ENCODE measurements at places on chromosomes 5 and 9.
A peak's percentile ranks its signal among the peaks of the same experiment; 100 is the strongest.

- DNase-seq, result no peak
Observed at GRCh38 chr9:133981958-133982681, 10.0 kb downstream of the VAV2 start.

DNA sequence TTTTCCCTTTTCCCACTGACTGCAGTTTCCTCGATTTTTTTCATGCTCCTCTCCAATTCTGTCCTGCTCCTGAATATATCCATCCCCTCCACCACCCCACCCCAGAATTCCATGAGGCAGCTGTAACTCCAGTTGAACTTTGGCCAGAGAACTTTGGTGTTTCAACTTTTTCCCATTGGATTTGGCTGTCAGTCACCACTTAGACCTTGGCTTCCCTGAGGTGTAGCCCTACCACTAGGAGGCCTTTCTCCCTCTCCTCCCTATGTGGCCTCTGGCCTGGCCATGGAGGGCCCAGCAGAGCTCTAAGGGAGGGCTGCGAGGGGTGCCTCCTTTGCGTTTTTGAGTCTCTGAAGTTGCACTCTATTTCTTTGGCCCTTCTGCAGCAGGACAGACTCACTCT lies 261.3 kb downstream of the PIK3R1 start:
- DNase-seq, result no peak

DNA sequence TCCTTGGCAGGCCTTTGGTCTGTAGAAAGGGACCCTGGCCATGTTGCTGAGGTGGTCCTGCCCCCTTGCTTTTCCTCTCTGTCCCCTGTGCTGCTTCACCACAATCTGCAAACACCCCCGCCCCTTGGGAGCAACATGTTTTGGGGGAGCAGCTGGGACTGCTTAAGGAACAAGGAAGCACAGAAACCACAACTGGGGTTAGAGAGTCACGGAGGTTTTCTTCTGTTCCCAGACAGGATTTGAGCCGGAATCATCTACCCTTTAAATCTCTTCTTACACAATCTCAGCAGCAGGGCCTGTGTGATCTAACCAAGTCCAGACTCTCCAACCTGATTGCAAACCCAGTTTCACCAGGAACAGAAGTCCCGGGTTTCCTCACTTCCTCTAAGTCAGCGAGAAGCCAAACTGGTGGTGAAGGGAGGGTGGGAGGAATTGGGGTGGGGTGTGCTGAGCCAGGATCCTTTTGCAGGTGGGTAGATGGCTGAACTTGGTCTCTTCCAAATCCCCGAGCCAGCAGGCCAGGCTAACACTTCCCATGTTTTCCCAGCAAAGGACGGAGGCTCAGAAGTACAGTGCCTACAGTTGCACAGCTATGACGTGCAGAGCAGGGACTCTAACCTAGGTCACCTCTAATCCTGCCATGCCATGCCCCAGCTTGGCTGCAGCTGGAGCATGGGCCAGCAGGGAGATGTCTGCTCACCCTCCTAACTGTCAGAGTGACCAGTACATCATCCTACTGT lies 25.0 kb downstream of the SH3PXD2B start:
- peak; percentile 90 for DNase-seq

DNA sequence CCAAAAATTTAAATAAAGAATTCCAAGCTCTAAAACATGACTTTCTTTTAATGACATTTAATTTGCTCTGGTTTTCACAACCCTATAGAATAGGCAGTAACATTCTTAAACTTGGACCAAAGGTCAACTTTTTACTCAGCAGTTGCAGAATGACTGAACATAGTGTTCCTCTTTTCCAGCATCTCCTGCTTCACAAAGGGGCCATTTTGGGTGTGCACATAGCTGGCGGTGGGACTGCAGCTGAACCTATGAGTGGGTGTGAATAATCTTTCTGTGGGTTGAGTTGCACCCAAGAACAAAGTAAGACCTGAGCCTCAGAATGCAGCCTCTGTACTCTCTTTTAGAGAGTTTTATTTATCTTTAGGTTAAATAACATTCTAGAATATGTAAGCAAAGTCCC lies 96.9 kb upstream of the HAPLN1 start:
- DNase-seq, result no peak

DNA sequence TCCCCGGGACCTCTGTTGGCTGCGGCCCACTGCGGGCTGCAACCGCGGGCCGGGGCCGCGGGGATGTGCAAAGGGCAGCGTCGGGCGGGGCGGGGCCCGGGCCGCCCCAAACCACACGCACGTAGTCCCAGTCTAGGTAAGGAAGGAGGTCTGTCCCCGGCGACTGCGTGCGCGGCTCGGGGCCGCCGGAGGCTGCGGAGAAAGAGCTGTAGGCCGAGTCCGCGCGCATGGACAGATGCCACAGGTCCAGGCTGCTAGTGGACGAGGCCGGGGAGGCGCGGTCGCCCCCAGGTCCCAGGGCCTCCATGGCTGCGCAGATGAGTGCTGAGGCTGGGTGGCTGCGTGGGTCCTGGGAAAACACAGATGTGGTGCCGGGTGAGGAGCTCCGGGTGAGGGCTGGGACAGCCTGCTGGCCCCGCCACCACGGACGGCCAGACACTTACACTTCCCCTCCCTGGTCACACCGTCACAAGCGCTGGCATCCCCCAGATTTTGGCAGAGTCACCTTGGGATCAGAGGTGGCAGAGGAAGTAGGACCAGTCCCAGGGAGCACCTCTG lies 4.5 kb downstream of the SHROOM1 start:
- DNase-seq, result no peak

DNA sequence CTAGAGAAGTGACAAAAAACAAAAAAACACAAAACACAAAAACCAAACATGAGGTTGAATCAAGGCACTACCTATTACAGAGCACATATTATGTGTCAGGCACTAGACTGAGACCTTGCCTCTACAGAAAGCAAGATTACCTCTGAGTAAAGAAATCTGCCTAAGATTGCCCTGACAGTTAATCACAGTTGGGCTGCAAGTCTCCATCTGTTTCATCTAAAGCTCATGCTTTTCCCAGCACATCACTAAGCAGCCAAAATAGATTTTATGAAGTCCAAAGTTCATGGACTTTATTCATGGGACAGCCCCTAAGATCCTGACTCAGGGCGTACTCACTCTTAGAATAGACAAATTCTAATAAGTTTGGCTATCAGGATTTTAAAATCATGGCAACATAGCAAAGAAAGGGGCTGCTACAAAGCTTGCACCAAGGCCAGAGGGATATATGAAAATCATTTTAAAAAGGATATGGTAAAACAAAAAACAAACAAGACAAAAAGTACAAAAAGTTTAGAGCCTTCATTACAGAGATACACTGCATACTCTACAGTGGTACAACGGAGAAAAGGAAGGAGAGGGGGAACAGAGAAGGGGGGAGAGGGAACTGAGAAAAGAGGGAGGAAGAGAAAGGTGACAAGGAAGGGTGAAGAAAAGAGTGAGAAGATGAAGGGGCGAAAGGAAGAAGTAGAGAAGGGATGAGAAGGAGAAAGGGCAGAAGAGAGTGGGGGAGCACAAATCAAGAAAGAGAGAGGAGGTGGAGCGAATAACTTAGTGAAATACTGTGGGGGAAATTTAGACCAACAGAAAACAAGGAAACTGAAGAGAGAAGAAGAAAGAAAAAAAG lies 58.2 kb downstream of the RICTOR start:
- DNase-seq, result peak; percentile 70

DNA sequence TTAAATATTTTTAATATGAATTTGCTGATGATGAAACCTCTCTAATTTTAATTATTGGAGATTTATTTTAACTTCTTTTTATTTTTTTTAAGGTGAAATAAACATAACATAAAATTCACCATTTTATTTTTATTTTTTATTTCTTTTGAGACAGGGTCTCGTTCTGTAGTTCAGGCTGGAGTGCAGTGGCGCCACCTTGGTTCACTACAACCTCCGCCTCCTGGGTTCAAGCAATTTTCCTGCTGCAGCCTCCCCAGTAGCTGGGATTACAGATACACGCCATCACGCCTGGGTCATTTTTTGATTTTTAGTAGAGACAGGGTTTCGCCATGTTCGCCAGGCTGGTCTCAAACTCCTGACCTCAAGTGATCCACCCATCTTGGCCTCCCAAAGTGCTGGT lies 402.9 kb downstream of the PRR16 start:
- DNase-seq, result no peak

DNA sequence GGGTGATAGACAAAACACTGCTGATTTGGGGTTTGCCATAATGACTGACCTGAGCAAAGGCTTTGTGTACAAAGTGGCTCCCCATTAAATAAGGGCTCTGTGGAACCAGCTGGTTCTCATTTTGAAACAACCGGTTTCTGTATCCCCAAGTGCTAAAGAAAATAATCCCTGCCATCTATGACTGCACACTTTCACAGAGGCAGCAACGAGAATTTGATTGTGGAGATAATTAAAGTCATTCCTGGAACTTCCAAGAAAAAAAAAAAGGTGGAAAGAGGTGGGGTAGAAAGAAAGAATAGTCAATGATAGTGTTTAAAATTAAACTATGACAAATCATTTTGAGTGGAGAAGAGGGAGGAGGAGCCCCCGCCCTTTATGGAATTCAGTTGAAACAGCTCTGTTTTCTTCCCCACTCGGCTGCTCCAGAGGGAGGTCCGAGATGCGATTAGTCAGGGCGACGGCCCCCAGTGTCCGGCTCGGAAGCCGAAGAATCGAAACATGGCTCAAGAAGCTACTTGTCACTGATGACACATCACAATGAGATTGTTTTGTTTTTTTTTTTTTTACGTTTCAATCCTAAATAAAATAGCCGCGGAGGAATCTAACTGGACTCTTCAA lies 38.4 kb downstream of the EBF1 start:
- peak; percentile 92 for DNase-seq

- peak; percentile 74 for DNase-seq
Observed at GRCh38 chr5:181187500-181188213, 17.3 kb downstream of the TRIM7 start.

- DNase-seq, result no peak
Observed at GRCh38 chr9:97366476-97366875, 45.4 kb upstream of the TDRD7 start.

- DNase-seq, result peak; percentile 96
Observed at GRCh38 chr9:90546200-90546599, 96.4 kb downstream of the DIRAS2 start.

DNA sequence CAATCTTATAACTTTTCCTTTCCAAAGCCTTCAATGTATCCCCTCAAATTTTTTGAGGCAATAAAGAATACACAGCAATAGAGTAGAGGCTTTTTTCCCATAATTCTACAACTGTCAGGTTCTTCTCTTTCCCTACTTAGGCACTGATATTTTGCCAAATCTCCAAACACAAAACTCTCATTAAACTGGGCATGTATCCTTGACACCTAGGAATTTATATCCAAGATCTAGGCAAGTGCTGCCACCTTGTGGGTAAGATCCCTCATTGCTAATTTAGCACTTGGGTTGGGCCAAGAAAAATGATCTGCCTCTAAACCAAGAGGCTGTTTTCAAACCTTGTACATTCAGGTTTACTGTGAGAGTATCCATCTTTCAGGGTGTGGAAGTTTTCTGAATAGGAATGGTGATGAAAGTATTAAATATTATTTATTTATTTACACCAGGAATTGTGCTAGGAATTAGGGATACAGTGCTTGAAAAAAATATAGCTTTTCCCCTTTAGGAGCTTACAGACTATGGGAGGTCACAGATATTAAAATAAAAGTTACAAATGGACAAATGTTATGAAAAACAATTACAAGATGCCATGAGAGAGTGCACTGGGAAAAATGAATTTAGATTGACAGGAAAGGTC lies 17.6 kb downstream of the TSTD2 start:
- DNase-seq, result peak; percentile 53

- DNase-seq, result peak; percentile 80
Observed at GRCh38 chr9:127684576-127684975, 22.2 kb upstream of the CFAP157 start.

DNA sequence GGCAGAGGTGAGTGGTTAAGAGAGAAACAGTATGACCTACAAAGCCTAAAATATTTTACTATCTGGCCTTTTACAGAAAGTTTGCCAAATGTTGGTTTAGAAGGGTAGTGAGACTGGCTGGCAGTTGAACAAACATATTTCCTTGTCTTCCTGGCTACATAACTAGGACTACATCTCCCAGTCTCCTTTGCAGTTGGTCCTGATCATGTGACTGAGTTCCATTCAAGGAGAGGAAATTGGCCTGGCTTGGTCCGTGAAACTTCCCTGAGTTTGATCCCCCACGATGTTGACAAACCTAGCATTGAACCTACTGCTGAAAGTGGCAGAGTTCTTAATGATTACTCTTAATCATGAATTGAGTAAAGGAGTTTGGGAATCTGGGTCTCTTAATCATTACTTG lies 280.8 kb downstream of the SLIT3 start:
- DNase-seq, result no peak

DNA sequence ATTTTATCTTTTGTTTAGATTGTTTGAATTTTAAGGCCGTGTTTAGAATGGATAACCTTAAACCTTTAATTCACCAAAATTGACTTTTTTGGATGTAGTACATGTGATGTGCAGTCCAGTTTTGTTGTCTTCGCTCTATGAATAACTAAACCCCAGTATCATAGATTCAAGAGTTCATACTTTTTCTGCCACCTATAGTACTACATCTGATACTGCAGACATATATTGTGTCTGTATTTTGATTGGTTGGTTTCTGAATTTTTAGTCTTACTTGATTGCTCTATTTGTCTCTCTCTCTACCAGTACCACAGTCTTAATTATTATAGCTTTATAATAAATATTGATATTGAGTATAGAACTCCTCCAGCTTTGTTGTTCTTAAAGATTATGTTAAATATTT lies 58.1 kb downstream of the PPIP5K2 start:
- DNase-seq, result peak; percentile 1

- peak; percentile 47 for DNase-seq
Observed at GRCh38 chr9:16625811-16626210, 244.7 kb downstream of the BNC2 start.

DNA sequence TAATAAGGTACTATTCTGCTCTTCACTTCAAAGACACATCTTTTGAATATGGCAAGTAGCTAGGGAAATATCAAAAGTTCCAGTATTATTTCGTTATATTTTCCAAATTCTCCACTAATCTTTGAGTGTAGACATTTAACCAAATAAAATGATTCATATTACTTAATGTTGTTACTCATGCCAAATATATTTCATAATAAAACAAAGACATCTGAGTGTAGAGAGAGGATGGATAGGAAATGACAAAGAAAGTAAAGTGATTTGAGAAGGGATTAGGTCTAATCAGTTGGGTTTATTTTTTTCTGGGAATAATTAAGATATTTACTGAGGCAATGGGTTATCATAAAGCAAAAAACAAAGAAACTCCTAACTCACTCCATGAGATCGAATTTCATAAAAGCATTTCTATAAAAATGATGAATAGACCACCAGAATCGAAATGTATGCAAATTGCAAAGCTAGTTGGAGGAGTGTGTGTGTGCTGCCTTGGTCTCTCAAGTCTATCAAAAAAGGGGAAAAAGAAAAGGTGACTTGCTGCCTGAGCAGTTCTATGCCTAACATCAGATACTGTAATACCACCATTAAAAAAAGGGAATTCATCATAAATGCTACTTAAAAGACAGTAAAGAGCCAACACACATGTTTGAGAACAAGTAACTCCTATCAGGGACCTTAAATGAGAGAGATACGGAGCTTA lies 255.5 kb downstream of the PDE4D start:
- DNase-seq, result peak; percentile 67

DNA sequence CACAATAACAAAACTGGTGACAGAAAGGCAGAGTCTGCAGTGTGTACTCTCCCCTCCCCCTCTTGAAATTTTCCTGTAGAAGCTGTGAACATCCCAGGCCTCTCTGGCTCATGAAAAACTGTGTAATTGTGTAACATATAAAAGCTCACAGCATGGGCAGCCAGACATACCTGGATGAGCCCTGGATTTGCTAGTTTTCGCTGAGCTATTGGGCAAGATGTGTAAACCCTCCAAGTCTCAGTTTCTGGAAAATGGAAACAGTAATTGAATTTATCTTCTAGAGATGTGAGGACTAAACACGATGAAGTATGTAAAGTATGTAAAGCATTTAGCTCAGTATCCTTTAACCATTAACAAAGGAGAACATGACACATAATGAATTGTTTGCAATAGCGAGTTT lies 143.2 kb upstream of the ANKH start:
- no peak for DNase-seq
